Kidney capillary endothelial cell (primary cell): ENCODE measurements at places on chromosomes 16 and 17.

GRCh38 chr17:9868552-9868951 lies 36.5 kb downstream of the RCVRN start:
- no peak for DNase-seq

DNA sequence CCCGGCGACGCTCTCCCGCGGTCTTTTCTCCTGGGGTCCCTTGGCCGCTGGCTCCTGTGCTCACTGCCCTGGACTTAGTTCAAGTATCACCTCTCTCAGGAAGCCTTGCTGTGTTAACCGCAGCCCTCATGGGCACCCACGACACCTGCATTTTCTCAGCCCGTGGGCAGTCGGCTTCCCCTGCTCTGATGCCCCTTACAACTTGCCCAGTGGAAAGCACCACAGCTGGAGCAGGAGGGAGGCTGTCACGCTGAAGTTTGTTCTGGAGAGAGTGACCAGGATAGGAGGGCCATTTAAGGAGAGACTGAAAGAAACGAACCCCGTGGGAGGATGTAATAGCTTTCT lies 395 bp downstream of the STXBP4 start:
- peak; percentile 38 for DNase-seq

DNA sequence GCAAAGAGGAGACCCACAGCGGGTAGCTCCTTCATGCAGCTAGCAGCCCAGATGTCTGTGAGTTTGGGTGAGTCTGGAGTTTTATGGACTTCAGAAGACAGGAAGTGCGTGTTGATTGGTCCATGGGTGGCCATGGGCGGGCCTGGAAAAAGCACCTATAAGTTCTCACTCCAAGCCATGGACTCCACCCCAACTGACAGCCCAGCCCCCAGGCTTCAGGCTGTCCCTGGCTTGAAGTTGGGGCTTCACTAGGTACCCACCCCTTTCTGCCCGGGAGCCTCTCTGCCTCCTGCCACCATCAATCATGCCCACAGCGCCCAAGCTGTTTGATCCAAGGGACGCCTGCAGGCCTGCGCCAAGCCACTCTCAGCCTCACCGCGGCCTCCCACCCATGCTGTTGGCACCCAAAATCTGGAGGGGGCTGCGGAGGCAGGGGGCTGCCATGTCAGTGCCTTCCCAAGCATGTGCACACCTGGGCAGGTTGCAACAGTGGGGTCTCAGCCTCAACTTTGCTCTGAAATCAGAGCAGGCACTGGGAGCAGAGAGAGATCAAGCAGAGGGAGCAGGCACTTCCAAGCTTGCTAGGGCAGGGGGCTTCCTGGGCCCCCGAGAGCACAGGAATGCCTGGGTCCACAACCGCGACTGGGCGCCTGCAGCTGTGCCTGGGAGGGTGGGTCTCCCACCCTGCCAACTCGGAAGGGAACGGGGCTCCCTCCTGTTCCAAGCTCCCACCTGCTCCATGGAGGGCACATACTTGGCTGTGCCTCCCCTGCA lies 1503.7 kb downstream of the CDH11 start:
- DNase-seq = no peak

GRCh38 chr17:75698659-75699058 lies 22.6 kb upstream of the ITGB4 start:
- DNase-seq = no peak

- no peak for DNase-seq
These were observed 2.6 kb downstream of the SLFN12 start for GRCh38 chr17:35429702-35430101.

- no peak for DNase-seq
These were observed 64.9 kb upstream of the LGALS9 start for GRCh38 chr17:27565874-27566670.

DNA sequence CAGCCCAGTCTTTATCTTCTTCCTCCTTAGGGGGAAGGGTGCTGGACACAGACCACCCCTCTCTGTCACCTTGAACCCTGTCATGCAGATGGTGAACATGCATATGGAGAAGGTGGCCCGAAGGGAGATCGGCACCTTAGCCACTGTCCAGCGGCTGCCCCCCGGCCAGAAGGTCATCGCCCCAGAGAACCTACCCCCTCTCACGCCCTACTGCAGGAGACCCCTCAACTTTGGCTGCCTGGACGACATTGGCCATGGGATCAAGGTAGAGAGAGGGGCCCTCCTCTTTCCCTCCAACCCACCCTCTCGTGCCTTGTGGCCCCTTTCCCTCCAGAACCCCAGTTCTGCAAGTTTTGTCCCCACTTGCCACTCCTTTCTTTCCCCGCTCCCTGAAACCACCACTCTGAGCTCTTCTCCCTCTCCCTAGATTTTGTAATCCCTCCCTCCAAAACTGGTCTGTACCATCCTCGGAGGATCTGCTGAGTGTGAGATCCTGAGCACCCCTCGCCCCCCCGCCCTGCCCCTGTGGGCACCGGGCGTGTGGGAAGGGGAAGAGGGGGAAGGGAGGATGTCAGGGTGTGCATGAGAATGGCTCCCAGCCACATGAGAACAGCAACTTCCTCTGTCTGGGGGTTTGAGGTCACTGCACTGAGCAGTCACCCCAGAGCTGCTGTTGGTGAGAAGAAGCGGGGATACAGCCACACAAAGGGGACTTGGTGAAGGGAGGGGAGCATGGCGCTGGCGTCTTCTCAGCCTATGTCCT lies 7.3 kb downstream of the ABI3 start:
- DNase-seq = no peak
